ENCODE measurements at places on chromosomes 12 and 14.

GRCh38 chr12:55718015-55718414 lies 2.2 kb downstream of the BLOC1S1 start:
- no peak for DNase-seq

- DNase-seq: no peak
Observed at GRCh38 chr14:65117769-65118745, 15.7 kb upstream of the MAX start.

DNA sequence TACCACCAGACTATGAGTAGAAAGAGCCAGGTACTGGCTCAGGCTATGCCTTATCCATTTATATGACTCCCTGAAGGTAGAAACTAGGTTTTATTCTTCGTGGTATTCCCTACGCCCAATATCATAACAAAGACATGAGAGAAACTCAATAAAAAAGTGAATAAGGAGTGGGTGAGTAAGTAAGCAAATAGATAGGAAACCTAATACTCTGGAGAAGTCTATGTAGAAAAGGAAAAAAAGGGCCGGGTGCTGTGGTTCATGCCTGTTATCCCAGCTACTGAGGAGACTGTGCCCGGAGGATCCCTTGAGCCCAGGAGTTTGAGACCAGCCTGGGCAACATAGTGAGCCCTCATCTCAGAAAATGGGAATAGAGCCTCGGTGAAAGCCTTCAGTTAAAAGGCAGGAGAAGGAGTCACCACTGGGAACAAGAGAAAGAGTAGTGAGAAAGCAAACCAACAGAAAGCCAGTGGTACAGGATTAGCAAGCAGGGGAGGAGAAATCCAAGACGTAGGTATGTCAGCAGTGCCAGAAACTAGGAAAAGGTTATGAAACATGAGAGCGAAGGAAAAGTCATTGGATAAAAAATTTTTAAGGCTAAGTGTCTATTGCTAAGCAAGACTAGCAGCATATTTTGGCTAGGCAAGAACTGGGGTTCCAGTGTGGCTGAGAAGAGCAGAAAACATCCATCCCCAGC lies 6.0 kb upstream of the OR6J1 start:
- DNase-seq: no peak

GRCh38 chr12:92544322-92544721 lies 158.5 kb upstream of the PLEKHG7 start:
- no peak for DNase-seq

- DNase-seq: no peak
Observed at GRCh38 chr12:119808441-119808840, 68.7 kb downstream of the CIT start.
